Activated naive CD4-positive, alpha-beta T cell (primary cell): ENCODE measurements at places on chromosomes 6 and 20.

DNA sequence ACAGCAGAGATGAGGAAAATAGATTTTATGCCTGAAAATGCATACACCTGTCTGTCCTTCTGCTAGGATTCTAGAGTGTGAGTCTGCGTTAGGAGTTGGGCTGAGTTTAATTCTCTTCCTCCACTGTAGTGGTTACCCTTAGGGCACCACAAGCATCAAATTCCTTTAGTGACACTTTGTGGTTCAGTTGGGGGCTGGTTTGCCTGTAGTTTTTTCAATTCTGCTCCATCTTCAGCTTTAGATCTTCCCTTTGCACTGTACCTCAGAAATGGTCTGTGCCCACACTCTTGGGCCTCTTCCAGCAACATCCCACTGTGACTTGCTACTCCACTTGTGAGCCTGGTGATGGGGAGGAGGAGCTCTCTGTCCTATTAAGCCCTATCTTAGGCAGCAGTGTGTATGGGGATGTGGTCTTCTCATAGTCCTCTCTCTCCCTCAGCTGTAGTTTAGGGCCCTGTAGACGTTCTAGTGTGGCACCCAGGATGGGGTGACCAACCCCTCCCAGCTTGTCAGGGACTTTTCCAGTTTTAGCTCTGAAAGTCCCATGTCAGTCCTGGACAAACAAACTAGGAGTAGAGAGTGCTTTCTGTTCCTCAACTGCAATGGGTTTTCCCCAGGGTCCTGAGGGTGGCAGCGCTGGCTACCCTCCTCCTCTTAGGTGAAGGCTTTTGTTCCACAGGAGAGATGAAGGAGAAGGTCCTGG lies 19.7 kb upstream of the OGFRL1 start:
- DNase-seq: no peak

DNA sequence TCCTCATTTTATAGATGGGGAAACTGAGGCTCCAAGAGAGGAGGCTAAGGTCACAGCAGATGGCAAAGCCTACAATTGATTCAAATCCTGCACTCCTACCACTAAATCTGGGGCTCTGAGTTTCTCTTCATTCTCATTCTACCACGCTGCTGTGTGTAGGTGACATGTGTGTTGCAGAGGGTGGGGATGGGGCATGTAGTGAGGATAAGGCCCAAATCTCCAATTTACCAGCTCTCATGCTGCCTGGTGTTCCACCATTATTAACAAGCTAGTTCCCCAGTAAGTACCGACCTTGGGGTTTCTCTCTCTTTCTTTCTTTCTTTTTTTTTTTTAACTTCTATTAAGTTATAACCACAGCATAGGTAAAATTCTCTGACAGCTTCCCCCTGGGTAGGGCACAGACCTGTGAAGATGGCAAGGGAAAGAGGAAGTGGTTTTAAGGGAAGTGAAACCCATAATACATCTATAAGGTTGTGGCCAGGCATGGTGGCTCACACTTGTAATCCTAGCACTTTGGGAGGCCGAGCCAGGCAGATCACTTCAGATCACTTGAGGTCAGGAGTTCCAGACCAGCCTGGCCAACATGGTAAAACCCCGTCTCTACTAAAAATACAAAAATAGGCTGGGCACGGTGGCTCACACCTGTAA lies 13.0 kb upstream of the MATN4 start:
- no peak for DNase-seq

DNA sequence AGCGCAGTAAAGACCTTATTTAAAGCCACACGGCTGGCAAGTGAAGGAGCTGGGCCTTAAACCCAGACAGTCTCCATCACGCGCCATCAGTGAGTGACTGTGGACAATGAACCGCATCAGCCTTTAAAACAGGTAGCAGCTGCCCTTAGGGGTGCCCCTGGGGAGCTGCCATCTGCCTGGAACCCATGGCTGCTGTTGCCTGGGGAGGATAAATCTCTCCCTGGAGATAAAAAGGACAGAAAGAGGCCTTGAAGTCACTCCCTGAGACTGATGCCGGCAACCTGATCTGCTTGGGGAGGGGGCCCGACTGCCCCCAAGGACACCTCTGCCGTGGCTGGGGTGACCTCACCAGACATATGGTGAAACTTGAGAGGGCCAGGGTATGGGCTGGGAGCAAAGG lies 73.5 kb downstream of the PREX1 start:
- DNase-seq: no peak

GRCh38 chr6:134593887-134594286 lies 276.0 kb upstream of the SGK1 start:
- DNase-seq: no peak
